Hepatic stellate cell (primary cell): ENCODE measurements at places on chromosomes 16 and 17.

DNA sequence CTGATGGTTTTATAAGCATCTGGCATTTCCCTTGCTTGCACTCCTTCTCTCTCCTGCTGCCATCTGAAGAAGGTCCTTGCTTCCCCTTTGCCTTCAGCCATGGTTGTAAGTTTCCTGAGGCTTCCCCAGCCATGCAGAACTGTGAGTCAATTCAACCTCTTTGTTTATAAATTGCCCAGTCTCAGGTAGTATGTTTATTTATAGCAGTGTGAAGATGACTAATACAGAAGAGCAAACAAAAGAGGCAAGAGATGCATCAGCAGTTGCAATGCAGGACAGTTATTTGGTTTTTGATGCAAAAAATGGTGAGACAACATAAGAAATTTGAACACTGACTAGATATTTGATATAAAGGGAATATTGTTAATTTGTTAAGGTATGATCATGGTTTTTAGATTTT is 16.8 kb downstream of the TMEM100 start:
- no peak for DNase-seq

DNA sequence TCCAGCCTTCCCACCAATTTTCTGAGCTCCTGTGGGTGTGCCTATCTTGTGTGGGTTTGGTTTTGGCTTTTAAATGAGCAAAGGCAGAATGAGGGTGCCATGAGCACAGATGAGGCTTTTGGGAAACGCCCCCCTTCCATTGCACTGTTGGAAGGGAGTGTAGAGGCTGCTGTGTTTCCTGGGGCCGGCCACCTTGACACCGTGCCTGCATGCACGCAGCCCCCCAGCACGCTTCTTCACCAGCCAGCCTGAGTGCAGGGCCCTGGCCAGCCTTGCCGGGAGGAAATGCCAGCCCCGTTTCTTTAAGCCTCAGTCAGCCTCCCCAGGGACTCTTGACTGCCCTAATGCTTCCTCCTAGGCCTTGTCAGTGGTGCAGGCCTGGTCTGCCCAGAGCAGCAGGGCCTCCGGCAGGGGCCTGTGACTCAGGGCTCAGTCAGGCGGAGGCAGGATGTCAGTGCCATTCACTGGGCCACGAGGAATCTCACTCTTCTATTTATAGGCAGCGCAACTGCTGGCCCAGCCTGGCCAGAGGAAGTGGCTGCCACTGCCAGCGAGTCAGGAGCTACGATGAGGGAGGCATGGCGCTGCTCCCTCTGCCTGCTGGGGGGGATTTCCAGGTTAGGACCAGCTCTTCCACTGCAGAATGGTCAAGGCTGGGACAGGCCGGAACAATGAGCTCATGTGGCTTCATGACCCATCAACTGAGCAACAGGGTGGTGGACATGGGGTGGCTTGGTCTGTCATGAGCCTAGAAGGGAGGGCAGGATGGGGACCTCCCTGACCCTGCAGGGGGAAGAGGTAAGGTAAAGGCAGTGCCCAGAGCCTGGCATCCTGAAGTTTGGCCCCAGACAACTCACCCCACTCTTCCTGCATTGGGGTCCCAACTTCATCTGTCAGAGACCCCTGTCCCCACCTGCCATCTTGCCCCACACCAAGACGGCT is 205.2 kb downstream of the RAB11FIP4 start:
- peak; percentile 99 for DNase-seq

DNA sequence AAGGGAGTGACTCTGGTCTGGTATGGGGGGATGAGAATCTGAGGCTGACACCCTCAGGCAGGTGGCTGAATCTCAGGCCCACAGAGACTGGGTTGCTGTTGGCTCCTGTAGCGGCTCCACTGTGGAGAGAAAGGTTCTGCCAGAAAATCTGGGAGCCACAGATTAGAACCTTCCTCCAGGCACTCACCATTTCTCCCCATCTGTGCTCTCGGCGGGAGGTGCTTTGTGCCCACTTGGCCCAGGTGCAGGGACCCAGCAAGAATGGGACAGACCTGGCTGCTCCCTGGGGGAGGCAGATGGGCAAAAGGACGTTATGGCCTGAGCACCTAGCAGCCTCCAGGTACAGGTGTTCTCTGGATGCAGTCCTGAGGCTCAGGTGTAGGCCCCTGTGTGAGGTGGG is 20.1 kb downstream of the RAB11FIP3 start:
- no peak for DNase-seq

GRCh38 chr17:36807496-36808179 is 129.6 kb upstream of the LHX1 start:
- no peak for DNase-seq

- DNase-seq = no peak
Observed at GRCh38 chr17:1785930-1786329, 24.1 kb downstream of the SERPINF1 start.

GRCh38 chr16:83972256-83973008 is 4.4 kb downstream of the NECAB2 start:
- no peak for DNase-seq

DNA sequence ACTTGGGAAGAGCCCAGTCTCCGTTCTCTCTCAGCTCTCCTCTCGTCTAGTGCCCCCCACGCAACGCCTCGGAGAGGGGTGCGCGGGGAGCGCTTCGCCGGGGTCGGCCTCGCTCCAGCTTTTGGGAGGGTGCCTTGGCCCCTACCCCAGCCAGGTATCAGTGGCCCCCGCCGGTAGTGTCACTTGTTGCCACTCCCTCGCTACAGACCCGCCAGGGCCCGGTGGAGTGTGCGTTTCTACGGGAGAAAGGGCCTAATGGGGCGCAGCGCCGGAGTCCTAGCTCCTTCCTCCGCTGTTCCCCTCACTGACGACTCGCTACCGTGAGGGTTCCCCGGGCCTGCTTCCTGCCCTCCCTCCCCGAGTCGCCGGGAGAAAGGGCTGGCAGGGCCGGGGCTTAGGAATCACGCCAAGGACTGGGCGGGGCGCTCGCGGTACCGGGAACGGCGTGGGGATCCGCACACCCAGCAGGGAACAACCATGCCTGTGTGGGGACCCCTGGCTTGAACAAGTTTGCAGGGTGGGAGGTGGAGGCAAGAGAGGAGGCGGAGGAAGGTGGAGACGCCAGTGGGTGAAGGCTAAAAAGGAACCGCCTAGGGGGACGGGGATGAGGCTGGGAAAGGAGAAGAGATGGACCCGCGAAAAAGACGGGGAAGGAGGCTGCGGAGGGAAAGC is 997 bp upstream of the CDH11 start:
- DNase-seq = peak; percentile 55

DNA sequence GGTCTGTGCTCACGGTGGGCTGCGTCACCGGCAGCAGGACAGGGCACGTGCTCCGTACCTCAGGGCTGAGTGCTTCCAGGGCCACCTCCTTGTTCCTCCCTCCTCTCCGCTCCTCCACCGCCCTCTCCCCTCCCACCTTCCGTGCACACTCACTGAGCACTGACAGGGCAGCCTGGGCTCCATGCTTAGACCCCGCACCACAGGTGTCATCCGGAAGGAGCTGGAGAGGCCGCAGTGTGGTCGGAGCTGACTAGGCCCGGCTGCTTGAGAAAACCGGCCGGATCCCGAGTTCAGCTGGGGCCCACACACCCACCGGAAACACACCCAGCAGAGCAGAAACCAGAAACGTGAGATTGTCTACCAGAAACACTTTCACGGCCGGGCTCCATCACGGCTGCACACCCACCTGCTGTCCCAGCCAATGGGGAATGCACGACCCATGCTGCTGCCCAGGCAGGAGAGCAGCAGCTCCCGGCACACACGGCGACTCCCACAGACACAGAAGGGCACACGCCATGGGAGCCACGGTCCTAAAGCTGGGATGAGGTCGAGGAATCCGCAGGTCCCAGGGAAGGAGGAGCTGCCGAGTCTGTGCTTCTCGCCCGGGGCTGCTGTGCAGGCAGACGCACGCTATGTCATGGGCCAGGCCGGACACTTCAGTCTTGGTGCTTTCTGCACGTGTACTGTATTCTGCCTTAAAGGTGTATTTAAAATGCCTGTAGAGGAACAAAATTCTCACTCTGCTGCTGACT is 55.0 kb upstream of the ZNF469 start:
- DNase-seq = no peak

GRCh38 chr16:52928955-52929354 is 123.7 kb downstream of the CHD9NB start:
- no peak for DNase-seq

GRCh38 chr17:6862825-6863224 is 31.3 kb upstream of the TEKT1 start:
- no peak for DNase-seq

- DNase-seq = no peak
Observed at GRCh38 chr16:67963662-67964321, 4.6 kb downstream of the SLC12A4 start.

DNA sequence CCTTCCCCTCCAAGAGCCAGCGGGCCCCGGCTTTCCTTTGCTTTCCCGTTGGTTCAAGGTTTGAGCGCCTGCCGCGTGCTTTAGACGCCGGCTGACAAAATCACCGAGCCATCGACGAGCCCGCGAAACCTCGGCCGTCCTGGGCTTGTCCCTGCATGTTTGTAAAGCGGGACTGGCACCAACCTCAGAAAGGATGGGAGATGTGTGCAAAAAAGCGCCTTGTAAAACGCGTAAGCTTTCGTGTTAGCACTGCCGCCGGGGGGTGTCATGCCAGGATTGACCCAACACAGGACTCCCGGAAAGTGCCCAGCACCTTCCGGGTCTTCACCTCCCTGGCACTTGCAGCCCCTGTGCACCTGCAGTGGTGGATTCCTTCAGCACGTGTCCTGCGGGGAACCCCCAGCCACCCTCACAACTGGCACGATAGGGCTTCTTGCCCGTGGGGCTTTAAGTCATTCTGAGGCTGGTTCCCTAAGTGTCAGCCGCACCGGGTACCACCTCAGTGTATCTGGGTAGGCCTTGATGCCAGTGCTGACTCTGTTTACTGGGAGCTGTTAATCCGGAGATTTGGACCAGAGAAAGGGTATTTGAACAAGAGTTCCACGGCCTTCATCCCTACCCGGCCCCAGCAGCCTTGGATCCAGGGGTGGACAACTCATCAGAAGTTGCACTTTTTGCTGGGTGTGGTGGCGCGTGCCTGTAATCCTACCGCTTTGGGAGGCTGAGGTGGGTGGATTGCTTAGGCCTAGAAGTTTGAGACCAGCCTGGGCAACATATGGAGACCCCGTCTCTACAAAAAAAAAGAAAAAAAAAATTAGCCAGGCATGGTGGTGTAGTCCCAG is 817 bp downstream of the NDUFAF8 start:
- peak; percentile 57 for DNase-seq

DNA sequence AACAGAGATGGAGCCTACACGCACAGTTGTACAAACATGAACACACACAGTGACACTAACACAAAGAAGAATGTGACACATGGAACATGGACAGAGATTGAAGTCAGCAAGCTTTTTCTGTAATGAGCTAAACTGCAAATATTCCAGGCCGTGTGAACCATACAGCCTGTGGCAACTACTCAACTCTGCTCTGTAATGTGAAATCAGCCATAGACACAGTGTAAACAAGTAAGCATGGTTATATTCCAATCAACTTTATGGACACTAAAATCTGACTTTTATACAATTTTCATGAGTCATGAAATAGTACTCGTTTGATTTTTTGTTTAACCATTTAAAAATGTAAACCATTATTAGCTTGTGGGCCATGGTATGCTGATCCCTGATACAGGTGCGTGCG is 120.2 kb downstream of the SMG6 start:
- no peak for DNase-seq

- DNase-seq = no peak
Observed at GRCh38 chr17:6269478-6269877, 165.4 kb downstream of the AIPL1 start.

DNA sequence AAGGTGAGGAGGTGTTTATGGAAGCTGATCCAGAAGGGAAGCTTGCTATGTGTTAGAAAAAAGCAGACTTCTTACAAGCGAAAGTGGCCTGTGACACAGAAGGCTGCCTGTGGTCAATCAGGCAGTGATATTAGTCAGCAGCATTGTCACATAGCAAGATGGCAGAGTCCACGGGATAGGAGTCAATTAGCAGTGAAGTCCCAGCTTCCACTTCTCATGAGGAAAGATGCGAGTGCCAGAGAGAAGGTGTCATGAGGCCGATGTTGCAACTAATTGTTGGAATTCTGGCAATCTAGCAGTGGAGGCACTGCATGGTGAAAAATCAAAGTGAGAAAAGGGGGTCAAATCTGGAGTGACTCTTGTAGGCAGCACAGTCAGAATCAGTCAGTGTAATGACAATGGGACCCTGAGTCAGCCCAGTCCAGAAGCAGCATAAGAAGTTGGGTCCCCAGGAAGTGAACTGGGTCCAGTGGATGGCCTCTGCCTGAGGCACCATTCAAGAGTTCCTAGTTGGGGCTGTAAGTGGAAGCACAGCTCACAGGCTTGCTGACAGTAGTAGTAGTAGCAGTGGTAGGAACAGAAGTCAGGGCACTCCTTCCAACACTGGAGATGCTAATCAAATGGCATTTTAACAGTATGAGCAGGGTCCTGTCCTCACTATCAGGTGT is 85.1 kb downstream of the TNFRSF13B start:
- DNase-seq = no peak

GRCh38 chr17:57125866-57126265 is 40.8 kb downstream of the AKAP1 start:
- DNase-seq = no peak

- no peak for DNase-seq
Observed at GRCh38 chr16:4962716-4963115, 4.6 kb downstream of the SEC14L5 start.

GRCh38 chr16:55003916-55004315 is 73.3 kb downstream of the IRX5 start:
- no peak for DNase-seq

- DNase-seq = no peak
Observed at GRCh38 chr17:44733753-44734152, 25.0 kb upstream of the ADAM11 start.
